Stromal cell of bone marrow (primary cell): ENCODE measurements at places on chromosomes 4 and X.

GRCh38 chrX:109294097-109294814 lies 187.6 kb downstream of the GUCY2F start:
- peak; percentile 3 for DNase-seq

- DNase-seq = peak; percentile 40
These were observed 568 bp downstream of the HTT start for GRCh38 chr4:3074846-3075651.

GRCh38 chr4:138935135-138935807 lies 80.3 kb upstream of the NOCT start:
- DNase-seq = no peak

DNA sequence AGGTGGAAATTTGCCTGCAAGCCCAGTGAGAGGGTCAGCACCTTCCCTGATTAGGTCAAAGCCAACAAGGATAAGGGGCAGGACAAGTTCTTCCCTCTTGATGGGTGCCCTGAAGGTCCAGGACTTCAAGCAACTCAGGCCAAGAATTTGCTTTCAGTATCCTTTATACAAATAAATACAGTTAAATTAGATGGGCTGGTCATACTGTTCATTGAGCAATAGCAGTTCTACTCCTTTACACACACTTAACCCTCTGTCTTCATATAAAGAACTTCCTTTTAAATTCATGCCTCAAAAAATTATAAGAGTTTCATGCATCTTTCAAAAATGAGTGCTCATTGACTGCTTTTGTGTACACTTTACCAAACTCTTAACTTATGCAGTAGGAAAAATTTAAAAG lies 392.0 kb downstream of the SPRY1 start:
- DNase-seq = no peak
